ENCODE measurements at places on chromosomes 2 and 18.
A peak's percentile ranks its signal among the peaks of the same experiment; 100 is the strongest.

DNA sequence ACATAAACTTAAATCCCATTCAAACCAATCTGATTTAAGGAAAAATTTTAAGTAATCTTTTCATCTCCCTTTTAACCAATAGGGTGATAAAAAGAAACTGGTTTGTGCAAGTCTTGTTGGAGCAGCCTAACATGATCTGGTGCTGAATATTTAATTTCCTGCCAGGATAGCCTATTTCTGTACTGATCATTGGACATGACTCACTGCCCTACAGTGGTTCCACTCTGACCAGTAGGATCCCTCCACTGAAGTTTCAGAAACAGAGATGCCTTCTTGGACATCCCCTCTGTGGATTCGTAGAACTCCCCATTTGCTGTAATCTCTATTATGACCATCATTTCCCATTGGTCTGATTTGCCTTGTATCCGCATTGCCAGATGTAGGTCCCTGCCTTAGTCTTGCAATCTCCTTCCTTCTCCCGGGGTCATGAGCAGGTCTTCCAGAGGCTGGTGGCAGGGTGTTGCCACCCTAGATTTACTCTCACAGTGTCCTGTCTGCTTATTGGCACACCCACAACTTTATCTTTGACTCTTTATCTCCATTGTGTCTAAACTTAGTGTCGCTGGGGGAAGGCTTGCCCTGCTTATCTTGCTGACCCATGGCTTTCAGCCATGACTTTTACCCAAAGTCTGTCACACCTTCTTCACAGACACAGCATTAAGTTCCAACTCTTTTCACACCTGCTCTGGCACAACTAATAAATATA is 12.3 kb upstream of the SETBP1 start:
- DNase-seq = no peak

- peak; percentile 74 for DNase-seq
These were observed 355.6 kb downstream of the PAX3 start for GRCh38 chr2:221943076-221943810.

DNA sequence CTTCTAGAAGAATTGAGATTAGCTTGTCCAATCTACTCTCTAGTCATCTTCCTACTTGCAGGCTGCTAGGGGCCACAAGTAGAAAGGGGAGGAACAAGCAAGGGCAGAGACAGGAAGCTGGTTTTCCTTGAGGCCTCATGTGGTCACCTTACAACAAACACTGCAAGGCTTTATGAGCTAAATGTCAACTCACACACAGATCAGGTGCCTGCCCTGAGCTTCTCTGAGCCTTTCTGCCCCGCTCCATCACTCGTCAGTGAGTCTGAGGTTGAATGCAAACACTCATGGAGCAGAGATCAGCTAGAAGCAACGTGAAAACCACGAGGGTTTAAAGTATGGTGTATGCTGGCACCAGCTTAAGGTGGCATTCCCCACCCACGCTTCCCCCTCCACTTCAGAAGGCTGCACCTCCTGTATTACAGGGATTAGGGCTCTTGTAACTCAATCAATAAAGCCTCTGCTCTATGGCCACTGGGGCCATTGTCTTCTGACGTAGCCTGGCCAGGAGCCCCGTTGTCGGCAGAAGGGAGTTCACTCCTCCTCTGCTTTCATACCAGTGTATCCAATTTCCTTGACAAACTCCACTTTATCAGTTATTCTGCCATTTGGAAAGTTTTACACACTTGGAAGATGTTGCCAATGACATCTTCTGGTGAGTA is 5.4 kb upstream of the CRYGC start:
- DNase-seq = no peak

GRCh38 chr2:214215107-214215506 is 195.7 kb upstream of the VWC2L start:
- DNase-seq = no peak

- no peak for DNase-seq
These were observed 110.7 kb downstream of the NFATC1 start for GRCh38 chr18:79506191-79507075.

DNA sequence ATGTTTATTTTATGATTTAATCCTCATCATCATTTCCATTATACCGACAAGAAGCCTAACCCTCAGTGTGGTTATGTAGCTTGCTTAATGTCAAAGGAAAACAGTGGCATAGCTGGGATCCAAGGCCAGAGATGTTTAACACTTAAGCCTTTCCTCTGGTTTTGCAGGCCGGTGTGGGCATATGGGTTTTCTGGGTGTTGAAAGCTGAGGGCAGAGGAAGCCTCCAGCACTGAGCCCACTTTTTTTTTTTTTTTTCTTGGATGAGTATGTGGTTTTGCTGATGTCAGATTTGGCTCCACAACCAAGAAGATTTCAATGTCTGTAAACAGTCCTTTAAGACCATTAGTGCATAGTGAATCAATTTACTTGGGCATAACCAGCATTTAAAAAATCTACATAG is 41.3 kb downstream of the LHCGR start:
- no peak for DNase-seq

- DNase-seq = no peak
These were observed 243.0 kb downstream of the ZNF407 start for GRCh38 chr18:74840492-74841167.

DNA sequence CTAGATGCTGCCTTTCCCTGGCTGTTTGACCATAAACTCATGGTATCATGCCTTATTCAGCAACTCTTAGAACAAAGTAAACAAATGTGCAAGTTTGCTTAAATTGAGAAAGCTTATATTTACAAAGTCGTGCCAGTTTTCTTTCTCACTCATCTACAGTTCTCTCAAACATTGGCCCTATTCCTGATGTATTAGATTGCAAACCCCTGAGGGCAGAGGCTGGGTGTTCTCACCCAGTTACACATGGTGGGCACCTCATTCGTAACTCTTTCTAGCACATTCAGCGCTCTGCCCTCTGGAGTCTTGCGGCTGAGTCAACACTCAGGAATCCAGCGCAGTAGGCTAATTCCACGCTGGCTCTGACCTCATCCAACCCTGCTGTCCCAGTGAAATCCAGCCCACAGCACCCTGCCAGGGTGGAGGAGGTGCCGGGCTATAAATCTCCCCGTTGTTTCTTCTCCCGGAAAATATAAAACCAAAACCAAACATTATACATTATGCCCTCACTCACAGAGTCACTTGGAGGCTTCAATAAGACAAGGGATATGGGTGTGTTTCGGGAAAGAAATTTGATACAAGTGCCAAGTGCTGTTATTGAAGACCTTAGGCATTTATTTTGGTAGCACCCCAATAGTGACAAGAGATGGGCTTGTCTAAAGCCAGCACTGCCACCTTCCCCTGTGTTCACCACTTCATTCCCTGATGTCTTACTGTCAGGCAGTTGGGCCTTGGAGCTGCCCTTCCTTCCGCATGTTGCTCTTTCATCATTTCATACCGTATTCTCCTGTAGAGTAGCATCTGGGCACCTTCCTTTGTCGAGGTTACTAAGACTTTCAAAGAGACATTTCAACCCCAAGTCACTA is 287.4 kb downstream of the PRKCE start:
- peak; percentile 87 for DNase-seq

- no peak for DNase-seq
These were observed 31.9 kb upstream of the NRP2 start for GRCh38 chr2:205650450-205650849.

DNA sequence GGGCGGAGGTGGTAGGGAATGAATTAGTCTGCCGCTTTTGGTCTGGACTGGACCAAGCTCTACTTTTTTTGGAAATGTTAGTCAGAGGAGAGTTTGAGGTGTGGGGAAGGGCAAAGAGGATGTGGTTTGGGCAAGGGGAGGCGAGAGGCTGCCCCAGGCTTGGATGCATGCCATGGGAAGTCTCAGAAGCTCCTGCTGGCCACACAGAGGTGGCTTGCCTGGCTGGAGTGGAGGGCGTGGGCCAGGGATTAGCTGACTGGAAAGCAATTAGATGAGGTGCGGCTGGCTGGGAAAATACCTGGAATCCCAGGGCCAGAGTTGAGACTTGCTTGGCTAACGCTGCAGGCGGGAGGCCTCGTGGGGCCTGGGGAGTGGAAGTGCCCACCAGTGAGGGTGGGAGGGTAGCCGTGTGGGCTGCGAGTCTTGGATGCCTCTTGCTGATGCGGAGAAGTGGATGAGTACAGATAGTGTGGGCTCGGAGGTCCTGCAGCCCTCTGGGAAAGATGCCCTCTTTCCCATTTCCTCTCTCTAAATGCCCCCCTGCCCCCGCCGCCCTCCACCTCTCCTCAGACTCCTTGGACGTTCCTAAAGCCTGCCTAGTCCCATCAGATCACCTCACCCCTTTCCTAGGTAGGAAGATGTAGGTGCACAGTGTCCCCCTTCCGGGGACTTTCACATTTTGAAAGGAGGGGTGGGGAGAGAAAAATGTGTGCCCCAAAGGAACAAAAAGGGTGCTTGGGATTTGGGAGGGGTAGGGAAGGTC is 117.6 kb downstream of the SMAD7 start:
- peak; percentile 78 for DNase-seq

DNA sequence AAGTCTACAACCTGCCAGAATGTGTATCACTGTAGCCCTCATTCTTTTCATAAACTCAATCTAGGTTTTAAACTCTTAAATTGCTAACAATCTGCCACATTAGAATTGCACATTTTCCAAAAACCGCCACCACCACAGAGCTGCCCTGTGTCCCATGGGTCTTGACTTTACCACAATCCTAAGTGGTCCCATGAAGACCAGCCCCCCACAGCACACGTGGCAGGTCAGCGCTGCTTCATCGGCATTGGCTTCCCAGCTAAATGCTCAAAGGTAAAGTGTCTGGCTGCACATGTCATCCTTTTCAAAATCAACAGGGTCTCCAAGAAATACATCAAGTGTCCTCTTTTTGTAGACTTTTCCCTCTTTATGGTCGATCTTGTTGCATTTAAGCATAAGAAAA is 2.4 kb downstream of the TBC1D8 start:
- no peak for DNase-seq

GRCh38 chr2:213036836-213037235 is 114.6 kb downstream of the IKZF2 start:
- no peak for DNase-seq

DNA sequence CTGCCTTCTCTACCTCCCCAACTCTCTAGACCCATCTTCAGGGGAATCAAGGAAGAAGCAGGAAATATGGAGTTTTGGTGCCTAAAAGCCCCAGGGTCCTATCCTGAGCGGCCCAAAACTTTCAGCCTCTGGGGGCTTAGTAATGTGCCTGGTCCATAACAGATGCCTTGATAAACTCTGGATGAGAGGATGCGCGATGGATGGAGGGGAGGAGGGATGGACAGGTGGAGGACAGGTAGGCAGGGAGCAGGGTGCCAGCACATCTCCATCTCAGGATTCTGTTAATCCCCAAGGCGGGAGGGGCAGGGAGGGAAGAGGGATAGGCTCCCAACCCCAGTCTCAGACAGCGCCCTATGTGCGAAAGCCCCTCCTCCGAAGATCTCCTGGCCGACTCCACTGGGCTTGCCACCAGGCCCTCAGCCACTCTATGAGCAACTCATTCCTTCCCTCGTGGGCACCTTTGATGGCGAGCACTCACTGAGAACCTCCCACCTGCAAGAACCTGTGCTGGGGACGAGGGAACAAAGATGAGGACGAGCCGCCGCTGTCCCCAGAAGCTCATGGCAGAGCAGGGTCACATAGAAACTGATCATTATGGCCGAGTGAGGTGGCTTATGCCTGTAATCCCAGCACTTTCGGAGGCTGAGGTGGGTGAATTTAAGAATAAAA is 23.1 kb downstream of the HS1BP3 start:
- no peak for DNase-seq

GRCh38 chr18:73835656-73836364 is 311.8 kb downstream of the FBXO15 start:
- DNase-seq = no peak

- DNase-seq = no peak
These were observed 231.5 kb downstream of the LTBP1 start for GRCh38 chr2:33178209-33178608.

DNA sequence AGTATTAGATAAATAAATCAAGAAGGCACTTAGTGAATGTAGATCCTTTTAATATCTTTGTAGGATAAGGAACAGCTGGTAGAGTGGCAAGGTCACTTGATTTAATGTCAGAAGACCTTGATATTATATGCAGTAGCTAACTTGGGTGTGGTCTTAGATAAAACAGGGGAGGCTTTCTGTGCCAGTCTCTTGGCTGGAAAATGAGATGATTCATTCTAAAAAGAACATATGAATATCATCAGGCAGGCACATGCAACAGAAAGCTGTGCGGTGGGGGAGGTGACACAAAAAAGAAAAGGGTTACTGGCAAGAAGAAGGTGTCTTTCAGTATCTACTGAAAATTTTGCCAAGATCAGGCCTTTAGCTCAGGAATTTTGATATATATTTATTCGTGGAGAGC is 931.7 kb upstream of the CELF4 start:
- no peak for DNase-seq

- DNase-seq = no peak
These were observed 84.2 kb upstream of the OTOS start for GRCh38 chr2:240224676-240225075.

- no peak for DNase-seq
These were observed 27.3 kb downstream of the SLC20A1 start for GRCh38 chr2:112673008-112673407.

DNA sequence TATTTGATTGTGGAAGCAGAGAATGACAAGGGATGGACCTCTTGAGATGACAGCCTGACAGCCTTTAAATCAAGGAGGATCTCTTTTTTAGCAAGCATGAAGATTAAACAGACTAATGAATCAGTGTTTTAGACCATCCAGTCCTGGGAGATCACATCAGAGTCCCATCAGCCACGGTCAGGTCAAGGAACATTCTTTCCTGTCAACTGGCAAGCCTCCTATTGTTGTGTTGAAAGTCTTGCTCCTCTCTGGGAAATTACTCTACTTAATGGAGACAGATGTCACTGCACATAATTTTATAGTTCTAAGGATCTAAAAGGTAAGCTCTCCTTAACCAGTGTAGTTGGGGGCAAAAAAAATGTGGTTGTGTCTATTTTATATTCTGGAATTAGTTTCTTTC is 469.0 kb downstream of the TMEM182 start:
- DNase-seq = no peak

- DNase-seq = no peak
These were observed 131.8 kb downstream of the AFF3 start for GRCh38 chr2:100010606-100011005.

- DNase-seq = no peak
These were observed 405.8 kb downstream of the EPHA4 start for GRCh38 chr2:221166292-221166691.

DNA sequence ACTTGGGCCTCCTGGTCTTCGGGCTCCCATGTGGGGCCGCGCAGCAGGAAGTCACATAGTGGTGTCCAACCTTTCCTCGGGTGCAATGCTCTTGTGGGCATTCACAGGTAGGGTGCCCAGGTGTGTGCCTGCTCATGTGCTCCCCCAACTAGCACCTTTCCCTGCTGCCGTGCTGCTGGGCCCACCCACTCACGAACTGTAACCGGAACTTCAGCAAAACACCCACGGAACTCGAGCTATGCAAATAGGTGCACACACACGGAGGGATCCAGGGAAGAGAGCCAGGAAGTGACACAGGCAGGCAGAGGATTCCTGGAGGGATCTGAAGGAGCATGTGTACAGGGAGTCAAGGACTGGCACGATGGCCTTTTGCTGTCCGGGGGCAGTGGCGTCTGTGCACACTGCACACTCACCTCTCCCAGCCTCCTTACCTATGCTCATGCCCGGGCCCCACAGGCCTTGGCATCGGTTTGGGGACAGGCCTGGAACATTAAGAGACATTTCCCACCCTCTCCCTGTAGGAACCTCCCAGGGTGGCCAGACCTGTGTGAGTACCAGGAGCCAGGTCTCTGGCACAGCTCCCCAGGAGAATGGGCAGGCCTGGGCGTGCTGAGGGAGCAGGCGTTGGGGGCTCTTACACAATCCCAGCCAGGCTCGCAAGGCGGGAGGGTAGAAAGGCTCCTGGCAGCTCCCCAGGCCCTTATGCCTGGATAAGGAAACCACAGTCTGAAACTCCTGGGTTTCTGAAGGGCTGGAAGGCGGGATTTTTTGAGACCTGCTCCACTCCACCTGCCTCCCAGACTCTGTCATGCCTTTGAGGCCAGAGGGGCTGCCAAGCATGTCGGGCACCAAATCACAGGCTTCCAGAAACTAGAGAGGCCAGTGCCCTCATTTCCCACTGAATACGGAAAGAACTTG is 6.6 kb upstream of the PTMA start:
- DNase-seq = no peak

Data from coronary artery (tissue), 2 donors.